Stimulated activated CD4-positive, alpha-beta T cell treated with anti-CD3 and anti-CD28 coated beads, Interleukin-4, amount 100 ng/mL, for 48 hours (primary cell): ENCODE measurements at places on chromosomes 3 and 15.

GRCh38 chr15:97078591-97078990 lies 748.1 kb downstream of the NR2F2 start:
- DNase-seq, result no peak

- no peak for DNase-seq
Measured at GRCh38 chr3:64176461-64176996, 48.7 kb downstream of the PRICKLE2 start.

DNA sequence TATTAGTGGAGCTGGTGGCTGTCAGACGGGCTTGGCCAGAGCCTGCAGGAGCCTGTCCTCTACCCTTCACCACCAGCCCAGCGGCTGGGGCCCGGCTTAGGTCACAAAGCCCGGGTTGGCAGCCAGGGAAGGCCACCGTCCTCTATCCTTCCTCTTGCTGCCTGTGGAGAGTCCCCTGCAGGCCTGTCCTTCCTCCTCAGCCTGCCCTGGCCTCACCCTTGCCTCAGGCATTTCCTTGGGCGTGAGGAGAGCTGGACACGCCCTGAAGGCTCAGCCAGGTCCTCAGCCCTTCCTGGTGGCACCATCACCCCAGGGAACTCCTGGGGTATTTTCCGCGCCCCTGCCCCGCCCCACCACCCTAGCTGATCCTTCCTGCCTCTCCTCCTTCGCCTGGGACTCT lies 7.7 kb downstream of the CHAC1 start:
- no peak for DNase-seq

GRCh38 chr3:46239952-46240351 lies 2.3 kb upstream of the CCR3 start:
- DNase-seq, result no peak

- no peak for DNase-seq
Measured at GRCh38 chr3:38545550-38545949, 49.4 kb downstream of the EXOG start.

- no peak for DNase-seq
Measured at GRCh38 chr3:14505001-14505802, 34.9 kb downstream of the GRIP2 start.
